ENCODE measurements at places on chromosomes 12 and 14.

DNA sequence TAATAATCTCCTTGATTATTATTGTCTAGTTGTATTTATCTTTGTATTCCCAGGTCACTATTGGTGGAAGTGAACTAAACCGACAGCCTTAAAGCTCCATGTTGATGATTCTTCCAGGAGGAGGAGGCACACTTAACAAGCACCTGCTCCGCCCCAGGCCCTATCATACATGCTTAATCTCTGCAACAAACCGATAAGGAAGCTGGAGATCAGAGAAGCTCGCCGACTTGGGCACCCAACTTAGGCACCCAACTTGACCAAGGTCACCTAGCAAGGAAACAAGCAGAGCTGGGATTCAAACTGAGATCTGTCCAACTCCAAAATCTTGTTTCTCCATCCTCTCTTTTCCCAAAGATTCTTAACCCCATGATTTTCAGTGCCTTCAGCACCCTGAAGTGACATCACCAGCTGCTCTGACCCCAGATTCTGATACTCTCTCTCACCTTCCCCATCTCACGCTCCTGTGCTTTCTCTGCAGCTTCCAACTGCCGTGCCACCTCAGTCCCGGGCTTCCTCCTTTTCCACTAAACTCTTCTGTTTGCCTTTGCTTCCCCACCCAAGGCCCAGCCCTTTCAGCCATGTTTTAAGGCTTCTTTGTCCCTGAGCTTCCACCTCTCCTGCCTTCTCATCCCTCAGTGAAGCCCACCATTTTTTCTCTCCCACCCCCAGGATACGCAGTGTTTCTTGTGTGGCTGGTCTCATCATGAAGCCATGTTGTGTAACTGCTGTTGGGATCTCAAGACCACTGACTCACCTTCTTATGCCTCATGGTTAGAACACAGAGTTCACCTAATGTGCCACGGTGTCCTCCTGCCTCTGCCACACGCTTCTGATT is 6.6 kb upstream of the KRT18 start:
- DNase-seq: no peak

DNA sequence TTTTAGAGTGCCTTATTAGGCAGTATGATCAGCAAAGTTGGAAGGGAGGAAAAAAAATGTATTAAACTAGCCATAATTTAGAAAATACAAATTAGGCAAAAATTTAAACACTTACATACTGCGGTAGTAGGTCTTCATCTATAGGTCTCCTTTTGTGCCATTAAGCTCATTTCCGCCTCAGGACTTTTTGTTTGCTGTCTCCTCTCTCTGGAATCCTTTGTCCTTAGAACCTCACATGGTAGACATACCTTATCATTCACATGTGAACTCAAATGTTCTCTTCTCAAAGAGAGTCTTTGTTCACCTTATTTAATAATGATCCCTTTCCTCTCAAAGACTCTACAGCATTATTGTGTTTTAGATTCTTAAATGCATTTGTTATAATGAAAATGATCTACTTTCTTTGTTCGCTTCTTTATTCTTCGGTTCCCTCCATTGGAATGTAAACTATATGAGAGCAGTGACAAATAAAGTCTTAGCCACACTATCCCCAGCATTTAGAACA is 14.7 kb downstream of the FANCM start:
- DNase-seq: no peak

GRCh38 chr12:120483621-120484020 is 12.3 kb upstream of the DYNLL1 start:
- no peak for DNase-seq

GRCh38 chr12:112236786-112237185 is 111.4 kb downstream of the TRAFD1 start:
- DNase-seq: no peak

Measured in D341Med (cell line).